ENCODE measurements at places on chromosomes 16 and 17.

DNA sequence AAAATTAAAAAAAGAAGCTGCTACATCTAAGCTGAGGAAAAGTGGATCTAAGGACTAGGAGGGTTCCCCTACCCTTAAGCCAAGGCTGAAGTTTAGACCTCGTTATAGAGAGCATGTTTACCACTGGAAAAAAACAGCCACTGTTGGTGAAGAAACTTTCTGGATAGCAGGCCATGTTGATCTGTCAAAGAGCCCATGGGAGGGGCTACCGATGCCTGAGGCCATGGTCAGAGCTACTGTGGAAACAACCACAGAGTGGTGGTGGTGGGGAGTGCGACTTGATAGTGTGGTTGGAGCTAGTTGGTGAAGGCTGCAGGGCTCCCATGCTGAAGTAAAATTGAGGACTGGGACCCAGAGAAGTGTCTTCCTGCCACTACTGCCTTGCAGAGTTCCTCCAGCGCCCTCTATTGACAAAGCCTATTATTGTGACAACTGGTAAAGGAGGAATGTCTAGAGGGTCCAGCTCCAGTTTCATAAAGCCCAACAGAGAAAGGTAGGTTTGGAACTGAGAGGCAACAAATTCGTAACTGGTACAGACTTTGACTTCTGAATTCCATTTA lies 12.7 kb upstream of the FAM20A start:
- no peak for DNase-seq

DNA sequence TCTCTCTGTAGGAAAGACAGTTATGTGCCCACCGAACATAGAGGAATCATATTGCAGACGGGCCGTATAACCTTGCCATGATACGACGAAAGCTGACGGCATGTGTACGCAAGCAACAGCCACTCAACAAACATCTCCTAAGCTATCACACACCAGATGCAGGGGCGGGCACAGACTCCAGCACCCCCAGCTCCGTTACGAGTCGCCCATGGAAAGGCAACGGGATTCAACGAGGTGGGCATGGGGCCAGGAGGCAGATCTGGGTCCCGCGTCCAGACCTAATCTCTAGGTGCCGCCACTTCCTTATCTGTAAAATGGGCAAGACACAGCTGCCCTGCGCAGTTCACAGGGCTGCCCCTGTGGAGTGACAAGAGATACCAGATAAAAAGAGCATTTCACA lies 35.6 kb downstream of the ABR start:
- no peak for DNase-seq

- DNase-seq = no peak
Measured at GRCh38 chr17:29256735-29257466, 10.2 kb downstream of the CRYBA1 start.

- no peak for DNase-seq
Measured at GRCh38 chr16:49356728-49357488, 16.7 kb upstream of the C16orf78 start.

DNA sequence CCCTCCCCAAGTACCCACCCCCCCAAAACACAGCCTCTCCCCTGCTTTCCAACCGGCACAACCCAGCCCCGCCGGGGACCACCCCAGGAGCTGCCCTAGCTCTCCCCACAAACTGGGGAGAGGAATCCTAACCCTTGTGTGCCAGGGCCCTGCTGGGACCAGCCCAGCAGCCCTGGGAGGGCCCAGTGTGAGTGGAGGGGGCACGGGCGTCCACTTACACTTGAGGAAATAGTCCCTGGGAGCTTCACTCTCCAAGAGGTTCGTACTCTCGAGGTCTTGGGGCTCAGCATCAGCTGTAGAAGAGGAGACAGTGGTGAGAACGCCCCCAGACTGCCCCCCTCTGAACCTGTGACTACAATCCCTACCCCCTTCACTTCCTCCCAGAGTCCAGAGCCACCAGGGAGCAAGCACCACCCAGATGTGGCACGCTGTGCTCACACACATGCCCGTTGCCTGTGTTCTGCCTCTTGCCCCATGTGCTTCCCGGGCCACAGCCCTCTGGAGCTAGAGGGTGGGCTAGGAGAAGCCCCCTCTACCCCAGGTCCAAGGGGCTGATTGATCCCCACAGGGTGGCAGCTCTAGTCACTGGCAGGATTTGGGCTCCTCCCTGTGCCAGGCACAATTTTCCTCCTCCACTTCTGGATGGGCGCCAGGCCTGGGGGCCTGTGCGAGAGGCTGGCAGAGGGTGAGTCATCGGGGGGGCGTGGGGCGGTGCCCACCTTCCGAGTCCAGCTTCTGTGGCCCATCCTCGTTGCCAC lies 3.0 kb downstream of the TRIM47 start:
- no peak for DNase-seq

DNA sequence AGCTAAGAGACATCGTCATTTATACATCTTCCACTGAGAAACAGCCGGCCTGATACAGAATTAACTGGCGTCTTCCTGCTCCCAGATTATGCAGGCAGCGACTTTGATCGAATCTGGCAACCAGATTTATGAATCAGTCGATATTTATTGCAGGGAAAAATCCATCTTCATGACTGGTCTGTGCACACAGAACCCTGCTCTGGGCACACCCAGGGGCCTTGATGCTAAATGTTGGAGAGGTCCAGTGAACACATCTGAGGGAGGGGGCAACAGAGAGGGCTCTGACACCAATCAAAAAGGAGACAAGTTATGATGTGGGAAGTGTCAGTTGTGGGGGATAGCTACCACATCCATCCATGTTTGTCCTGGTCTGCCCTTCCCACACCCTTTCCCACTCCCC lies 102.9 kb downstream of the TMEM132E start:
- DNase-seq = no peak

DNA sequence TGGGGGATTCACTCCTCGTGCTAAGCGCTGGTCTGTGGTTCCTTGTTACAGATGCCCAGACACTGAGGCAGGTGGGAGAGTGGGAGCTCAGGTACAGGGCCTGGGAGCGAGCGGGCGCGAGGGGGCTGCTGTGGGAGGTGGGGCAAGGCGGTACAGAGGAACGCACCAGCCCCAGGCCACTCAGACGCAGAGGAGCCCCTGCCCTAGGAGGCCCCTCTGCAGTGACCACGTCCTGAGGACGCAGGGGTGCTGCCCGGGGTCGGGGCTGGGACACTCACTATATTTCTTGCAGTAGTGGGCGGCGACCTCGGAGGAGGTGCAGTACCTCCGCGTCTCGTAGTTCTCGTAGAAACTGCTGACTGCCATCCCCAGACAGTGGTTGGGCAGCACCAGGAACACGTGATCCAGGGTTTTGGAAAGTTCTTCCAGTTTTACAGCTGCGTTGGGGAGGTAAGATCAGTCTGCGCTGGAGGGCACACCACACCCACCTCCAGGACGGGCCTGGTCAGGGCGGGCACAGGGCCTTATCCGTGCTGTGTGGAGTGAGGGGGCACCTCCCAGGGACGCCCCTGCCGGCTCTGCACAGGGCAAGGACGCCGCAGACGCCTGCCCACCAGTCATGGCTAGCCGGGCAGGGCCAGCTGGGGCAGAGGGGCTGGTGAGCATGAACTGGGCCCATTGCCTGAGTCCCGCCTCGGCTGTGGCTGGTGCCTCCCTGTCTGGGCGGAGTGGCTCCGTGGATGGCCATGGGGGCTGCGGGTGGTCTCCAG lies 16.3 kb upstream of the RNPS1 start:
- no peak for DNase-seq

GRCh38 chr17:62319846-62320245 lies 60.5 kb upstream of the EFCAB3 start:
- DNase-seq = no peak

DNA sequence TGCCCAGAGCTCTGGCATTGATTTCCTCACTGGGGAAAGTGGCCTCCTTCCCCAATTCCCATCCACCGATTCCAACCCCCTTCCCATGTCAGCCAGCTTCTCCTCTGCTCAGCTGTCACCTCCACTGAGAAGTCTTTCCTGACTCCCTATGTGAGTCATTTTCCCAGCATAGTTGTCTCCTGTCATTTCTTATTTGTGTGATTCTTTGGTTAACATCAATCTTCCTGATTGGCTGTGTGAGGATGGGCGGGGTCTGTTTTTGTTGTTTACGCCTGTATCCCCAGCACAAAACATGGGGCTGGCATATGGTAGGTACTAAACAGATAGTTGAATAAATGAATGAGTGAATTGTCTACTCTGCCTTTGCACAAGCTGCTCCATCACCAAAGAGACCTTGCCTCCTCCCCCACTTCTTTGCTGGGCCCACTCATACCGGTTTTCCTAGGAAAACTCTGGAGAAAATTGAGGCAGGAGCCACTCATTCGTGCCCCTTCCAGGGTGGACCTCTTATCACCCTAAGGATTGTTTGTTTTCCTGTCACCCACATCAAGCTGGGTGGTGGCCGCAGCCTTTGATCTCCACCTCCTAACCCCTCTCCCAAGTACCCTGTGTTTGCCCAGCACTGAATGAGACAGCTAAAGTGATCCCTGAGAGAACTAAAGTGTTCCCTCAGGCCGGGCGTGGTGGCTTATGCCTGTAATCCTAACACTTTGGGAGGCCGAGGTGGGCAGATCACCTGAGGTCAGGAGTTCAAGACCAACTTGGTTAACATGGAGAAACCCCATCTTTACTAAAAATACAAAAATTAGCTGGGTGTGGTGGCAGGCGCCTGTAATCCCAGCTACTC lies 1.2 kb upstream of the GRB7 start:
- no peak for DNase-seq

- DNase-seq = no peak
Measured at GRCh38 chr17:59451706-59452105, 113.7 kb upstream of the DHX40 start.

DNA sequence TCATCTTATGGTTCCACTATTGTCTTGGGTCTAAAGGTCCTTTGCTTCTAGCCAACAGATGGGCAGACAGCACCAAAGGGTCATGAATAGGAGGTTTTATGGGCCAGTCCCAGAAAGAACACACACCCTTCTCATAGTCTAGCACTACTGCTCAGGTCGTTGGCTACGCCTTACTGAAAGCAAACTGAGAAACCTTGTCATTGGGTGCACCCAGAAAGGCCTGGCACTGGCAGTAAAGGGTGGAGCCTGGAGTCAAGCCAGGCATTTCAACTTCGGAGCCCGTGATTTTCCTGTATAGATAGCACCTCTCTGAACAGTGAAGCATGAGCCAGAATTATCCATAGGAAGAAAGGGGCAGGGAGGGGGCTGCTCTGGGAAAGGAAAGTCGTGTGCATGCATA lies 74.9 kb downstream of the VAT1L start:
- DNase-seq = no peak

DNA sequence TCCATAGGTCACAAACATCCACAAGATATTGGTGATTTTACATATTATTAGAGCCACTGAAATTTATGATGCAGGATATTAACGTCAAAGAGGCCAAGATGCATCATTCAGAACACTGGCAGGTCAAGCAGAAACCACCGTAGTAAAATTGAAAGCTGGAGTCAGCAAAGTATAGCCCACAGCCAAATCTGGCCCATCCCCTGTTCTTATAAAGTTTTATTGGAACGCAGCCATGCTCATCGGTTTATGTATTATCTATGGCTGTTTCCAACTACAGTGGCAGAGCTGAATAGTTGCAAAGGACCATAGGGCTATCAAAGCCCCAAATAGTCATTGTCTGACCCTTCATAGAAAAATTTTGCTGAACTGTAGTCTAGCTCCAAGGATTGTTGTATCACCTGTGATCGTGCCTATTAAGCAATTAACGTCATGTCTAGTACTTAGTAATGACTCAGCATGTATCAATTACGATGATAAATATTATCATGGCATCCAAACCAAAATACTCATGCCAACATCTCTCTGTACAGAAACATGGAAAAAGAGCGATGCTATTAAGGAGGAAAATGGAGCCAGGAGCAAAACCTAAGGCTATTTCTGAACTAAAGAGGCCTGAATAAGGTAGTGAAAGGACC lies 165.6 kb downstream of the IRX3 start:
- no peak for DNase-seq

GRCh38 chr17:41322094-41322902 lies 6.8 kb upstream of the KRTAP17-1 start:
- no peak for DNase-seq

- DNase-seq = no peak
Measured at GRCh38 chr17:42521666-42522262, 14.3 kb upstream of the NAGLU start.

DNA sequence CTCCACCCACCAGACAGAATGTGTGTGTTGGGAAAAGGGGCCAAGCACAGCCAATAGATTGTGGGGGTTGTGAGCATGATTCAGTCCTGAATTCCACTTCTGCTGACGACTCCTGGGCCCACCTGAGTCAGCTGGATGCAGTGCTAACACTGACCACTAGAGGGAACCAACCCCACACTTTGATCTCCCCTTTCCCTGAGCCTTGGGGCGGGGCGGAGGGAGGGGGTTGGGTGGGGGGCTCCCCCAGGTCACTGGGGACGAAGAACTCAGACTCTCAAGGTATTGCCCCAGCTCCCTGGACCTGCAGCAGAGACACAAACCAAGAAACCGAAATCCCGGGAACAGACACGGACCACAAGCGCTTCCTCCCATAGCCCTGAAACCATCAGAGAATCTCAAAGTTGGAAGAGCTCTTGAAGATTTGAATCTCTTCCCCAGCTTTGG lies 621 bp upstream of the CSHL1 start:
- no peak for DNase-seq

DNA sequence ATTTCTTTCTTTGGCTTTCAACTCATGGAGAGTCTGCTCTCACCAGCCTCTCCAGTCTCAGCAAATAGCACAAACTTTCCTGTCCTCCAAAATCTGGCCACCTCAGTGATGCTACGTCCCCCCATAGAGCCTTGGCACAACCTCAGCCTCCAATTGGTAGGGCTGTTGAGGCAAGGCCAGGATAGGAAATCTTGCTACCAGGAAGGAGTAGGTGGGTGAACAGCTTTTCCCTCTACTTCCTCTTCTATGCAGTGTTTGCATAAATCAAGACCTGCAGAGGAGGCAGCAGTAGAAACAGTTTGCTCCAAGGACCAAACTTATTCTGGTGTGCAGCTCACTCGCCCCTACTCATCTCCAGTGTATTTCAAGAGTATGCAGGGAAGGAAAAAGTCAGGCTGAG lies 701 bp upstream of the DPEP2 start:
- DNase-seq = no peak

- no peak for DNase-seq
Measured at GRCh38 chr17:72538901-72539352, 418.1 kb downstream of the SOX9 start.

DNA sequence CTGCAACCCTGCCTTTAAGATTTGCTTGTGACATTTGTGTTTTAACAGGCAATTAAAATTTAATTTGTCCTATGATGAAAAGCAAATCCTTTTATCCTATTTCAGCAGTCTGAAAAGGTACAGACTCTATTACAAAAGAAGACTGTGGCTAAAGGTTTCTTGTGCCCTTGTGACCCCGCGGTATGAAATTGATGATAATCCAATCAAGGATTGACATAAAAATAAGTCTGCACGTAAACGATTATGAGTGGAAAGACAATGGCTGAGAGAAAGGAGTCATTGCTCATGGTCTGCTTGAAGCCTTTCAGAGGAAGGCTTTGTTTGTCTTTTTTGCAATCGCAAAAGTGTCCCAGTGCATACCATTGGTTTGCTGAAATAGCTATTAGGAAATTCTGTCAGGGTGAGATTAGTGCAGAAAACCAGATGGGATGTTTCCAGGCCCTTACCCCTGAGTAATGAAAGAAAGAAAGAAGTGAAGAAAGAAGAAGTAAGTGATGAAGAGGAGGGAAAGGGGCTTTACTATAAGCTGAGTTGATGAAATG lies 867.8 kb upstream of the CDH8 start:
- DNase-seq = no peak

GRCh38 chr17:68238871-68239253 lies 9.0 kb upstream of the AMZ2 start:
- DNase-seq = no peak
